Erythroblast (primary cell): ENCODE measurements at places on chromosomes 16 and 17.

GRCh38 chr17:57016764-57017116 is 38.8 kb downstream of the SCPEP1 start:
- DNase-seq, result no peak

DNA sequence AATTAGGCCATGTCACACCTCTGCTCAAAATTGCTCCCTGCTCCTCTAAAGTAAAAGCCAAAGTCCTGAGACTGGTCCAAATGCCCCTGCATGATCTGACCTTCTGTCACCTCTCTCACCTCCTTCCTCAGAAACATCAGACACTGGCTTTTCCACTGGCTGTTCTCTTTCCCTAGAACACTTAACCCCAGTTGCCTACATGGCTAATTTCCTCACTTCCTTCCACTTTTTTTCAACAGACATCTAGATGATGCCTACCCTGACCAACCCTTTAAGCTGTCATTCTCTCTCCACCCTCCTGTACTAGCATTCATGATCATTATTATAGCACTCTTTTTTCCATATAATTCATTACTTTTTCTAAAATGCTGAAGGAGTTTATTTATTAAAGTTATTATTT is 31.0 kb downstream of the CCT6B start:
- no peak for DNase-seq

DNA sequence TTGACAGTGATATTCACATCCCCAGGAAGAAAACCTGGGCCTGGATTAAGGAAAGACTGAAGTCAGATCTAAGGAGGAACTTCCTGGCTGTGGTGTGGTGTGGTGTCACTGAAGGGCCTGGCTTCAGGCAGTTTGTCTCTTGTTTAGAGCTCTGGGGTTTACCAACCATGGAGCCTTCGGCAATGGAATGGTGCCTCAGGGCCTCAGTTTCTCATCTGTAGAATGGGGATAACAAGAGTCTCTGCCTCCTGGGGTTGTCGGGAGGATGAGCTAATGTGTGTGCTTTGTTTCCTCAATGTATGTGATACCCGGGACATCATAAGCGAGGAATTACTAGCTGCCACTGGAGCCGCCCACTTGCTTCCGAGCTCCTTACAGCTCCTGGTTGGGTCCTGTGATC is 12.7 kb downstream of the WNT3 start:
- DNase-seq, result no peak

DNA sequence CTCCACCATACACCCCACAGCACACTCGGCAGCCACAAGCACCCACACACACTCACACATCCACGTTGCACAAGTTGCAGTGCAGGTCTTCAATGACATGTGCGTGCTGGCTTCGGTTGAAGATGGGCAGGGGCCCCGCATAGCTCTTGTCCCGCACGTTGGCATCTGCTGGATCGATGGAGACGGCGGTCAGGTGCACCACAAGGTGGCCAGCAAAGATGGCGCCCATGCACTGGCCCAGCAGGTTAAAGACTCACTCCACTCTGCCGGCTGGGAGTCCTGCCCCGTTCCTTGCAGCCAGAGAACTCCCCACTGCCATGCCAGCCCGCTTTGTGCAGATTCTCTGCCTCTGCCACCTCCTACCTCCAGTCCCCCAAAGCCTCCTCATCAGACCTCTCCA is 7.6 kb upstream of the TPPP3 start:
- no peak for DNase-seq

GRCh38 chr17:13027246-13027645 is 9.4 kb upstream of the ELAC2 start:
- DNase-seq, result no peak

DNA sequence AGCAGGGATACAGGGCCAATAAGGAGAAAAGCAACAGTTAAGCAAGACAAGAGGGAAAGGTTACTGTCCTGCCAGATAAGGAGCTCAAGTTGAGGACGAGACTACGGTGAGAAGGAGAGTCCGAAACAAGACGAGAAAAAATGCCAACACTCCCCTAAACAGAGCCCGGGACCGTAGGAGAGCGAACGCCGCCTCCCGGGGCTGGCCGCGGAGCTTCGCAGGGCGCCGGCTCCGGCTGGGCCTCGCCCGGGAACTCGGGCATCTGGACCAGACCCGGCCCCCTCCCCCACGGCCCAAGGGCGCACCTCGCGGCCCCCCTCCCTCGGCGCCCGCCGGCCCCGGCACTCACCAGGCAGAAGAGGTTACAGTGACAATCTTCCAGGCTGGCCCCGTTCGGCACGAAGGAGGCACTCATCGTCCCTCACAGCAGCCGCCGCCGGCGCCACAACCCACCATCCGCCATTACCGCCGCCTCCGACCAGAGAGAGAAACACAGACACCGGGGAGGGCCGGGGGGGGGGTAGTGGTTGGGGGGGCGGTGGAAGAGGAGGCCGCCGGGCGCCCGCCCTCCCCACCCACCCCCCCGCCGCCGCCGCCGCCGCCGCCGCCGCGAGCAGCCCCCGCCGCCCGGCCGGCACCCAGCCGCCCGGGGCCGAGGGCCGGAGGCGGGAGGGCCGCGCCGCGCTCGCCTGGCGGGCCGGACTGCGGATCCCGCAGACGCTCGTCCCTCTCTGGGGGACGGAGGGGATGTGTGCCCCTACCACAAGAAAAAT is at the start of gene MED13:
Gene MED13, minus strand, starts transcription at position 488 of the 773 bp plus-strand sequence. Its CDS starts 73 bp downstream, at position 415.
- peak; percentile 81 for DNase-seq

- DNase-seq, result peak; percentile 10
Measured at GRCh38 chr16:11379420-11379819, 34.2 kb downstream of the RMI2 start.

DNA sequence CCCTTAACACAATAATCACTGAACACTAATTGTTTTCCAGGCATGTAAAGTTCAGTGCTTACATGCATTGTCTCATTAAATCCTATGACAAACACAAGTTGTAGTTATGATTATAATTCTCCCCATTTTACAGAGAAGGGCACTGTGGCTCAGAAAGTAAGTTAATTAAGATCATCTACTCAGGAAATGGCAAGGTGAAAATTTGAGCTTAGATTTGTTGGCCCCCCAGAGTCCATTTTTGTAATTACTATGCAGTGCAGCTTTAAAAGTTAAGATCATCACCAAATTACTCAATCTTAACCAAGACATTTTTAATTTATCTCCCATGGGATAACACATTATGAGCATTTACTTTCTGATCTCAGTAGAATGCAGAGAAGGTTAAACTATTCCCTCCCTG is 34.2 kb upstream of the CCL1 start:
- DNase-seq, result no peak

GRCh38 chr16:82264756-82265155 is 94.7 kb upstream of the MPHOSPH6 start:
- DNase-seq, result no peak
